ENCODE measurements at places on chromosomes 6 and 20.

GRCh38 chr6:24743944-24744335 lies 25.0 kb upstream of the C6orf62 start:
- no peak for DNase-seq

DNA sequence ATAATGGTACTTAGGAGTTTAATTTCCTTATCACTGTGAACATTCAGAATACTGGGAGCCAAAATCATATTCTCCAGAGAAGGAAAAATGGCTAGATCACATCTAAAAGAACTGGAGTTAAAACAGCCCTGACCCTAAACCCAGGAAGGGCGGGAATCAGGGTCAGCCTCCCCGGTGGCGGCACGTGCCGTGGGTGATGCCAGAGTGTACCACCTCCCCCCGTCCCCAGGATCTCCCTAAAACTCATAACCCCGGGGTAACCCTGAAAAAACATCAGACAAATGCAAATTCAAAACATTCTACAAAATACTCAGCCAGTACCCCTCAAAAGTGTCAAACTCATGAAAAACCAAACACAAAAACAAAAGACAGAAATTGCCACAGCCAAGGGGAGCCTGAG lies 148.3 kb downstream of the DLL1 start:
- DNase-seq = no peak

DNA sequence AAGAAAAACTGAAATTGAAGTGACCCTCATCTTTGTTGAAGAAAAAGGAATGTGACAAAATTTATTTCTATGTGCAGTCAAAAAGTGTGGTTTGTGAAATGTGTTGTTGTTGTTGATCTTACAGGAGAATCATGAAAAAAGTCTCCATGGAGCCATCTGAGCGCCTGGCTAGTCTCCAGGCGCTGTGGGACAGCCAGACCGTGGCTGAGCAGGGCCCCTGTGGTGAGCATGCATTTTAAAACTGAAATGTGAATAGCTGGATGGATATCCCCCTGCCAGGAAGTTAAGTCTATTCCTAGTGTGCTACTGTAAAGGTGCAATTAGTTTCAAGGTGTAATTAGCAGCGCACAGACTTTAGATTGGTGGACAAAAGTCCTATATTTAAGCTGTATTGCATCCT lies 170.6 kb downstream of the CARMIL1 start:
- DNase-seq = no peak

DNA sequence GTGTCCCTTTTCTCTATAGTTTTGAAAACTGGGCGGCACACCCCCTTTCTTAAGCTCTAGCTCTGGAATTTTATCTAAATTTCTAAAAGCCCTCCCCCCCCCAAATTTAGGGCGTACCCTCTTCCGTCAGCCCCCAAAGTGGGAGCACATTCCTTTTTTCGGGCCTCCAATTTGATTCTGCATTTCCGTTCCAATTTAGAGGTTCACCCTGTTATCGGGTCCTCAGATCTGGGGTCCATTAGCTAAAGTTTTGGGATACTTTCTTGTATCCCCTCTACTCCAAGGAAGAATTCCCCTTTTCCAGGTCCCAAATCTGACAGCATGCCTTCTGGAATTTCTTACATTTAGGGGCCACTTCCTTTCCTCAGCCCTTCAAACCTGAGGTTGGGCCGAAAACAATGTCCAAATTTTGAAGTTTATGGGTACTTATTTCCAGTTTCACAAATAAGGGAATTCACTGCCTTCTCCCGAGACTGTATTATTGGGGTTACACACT lies 796 bp downstream of the PHF20 start:
- DNase-seq = no peak

GRCh38 chr6:116248577-116248976 lies 5.3 kb downstream of the TSPYL4 start:
- DNase-seq = no peak

GRCh38 chr6:43705996-43706395 lies 18.4 kb upstream of the MRPS18A start:
- DNase-seq = no peak

DNA sequence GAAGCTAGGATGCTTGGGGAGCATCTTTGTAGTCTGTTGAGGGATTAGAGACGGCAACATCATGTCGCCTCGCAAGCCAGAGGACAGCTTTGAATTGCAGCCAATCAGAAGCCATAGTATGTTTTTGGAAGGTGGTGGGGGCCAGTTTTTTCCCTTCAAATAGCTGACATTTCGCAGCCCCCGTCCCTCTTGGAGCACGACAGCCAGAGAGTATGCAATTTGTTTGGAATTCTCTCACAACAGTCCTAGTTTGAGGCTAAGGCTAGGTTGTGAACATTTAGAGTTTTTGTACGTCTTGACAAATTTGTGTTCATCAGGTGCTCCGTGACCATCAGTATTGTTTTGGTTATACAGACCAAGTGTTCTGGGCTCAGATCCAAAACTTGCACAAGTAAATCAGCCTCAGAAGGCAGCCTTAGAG lies 83.3 kb downstream of the PLCB1 start:
- no peak for DNase-seq

DNA sequence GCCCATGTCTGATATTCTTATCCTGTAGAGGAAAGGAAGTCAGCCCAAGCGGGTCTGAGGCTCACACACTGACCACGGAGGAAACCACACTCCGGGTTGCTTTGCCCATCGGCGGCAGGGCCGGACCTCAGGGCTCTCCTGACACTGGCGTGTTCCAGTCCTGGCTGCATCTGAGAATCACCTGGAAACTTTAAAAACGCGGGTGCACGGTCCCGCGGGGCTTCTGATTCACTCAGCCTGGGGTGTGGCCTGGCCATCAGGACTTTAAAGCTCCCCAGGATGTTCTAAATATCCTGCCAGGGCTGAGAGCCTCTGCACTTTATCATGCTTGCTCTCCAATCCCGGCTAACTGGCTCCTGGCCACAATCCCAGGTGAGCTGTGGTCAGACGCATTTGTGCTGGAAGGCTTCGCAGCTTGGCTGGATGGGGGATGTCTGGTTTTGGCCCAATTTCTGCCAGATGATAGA lies 47.7 kb upstream of the DACT2 start:
- DNase-seq = no peak

GRCh38 chr6:99522531-99522930 lies 7.3 kb upstream of the USP45 start:
- DNase-seq = no peak

DNA sequence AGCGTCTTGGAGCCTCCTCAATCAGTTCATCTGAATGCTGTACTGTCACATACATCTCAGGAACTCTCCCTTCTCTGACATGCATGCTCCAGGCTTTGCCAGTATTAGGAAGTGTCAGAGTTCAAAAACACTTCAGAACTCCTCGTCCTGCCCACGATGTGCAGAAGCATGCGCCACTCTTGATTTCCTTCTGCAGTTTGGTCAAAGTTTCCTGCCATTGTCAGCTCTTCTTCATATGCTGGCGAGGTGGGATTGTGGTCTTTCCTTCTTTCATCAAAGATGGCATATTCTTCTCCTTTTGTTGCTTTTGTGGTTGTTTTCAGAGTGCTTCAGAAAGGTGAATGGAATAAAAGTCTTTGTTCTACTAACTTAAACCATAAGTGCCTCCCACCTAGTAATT lies 21.0 kb downstream of the SLC13A3 start:
- DNase-seq = no peak

- DNase-seq = no peak
These were observed 61.1 kb downstream of the SYCP2L start for GRCh38 chr6:10947966-10948365.

GRCh38 chr6:159728531-159728964 lies 1.2 kb downstream of the WTAP start:
- no peak for DNase-seq

DNA sequence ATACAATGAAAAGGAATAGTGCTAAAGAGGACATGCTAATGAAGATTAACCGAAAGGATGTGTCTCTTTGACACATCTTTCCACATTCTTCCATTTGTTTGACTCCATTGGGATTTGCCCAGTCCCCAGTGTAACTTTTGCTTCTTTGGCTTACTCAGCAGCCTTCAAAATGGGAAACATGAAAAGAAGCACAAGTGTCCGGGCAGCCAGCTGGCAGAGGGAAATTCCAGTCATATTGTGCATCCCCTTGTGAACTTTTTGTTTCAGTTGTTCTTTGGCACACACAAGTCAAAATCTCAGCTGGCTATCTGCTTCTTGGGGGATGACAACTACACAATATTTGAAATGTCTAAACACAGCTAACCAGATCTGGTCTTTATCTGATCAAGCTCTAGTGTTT lies 157.4 kb downstream of the OGFRL1 start:
- no peak for DNase-seq

- no peak for DNase-seq
These were observed 409.3 kb upstream of the RUNX2 start for GRCh38 chr6:44918671-44919296.

DNA sequence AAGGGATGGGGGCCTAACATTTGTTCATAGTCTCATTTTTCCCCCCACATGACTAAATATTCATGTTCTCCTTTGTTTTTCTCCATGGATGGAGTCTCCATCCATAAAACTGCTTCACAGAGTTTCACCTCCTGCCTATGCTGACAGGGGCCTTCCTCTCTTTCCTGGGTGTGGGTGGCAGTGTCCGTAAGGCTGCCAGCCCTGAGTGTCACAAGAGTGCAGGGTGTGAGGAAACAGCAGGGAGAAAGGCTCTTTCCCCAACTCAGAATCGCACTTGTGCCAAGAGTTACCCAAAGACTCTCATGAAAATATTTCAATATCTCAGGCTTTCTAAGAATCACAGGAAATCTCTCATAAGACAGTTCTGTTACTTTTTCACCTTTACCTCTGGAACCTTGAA lies 346.2 kb upstream of the MMS22L start:
- no peak for DNase-seq

GRCh38 chr20:46946796-46947195 lies 52.2 kb downstream of the EYA2 start:
- no peak for DNase-seq

DNA sequence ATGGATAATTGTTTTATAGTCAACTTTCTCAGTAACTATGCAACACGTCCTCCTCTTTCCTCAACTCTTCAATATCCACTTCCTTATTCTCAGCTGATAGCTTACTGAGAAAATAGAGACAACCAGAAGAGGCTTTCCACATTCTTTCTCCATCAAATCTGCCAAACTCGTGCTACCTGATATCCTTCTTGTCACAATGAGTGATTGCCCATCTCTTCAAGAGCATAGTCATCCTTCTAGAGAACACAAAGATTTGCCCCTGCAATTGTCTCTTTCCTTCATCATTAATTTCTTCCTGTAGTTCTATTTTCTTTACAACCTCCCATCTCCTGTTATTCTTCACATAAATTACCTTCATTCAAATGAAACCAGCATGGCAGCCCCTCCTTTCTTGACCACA lies 75.9 kb upstream of the RGS17 start:
- no peak for DNase-seq

DNA sequence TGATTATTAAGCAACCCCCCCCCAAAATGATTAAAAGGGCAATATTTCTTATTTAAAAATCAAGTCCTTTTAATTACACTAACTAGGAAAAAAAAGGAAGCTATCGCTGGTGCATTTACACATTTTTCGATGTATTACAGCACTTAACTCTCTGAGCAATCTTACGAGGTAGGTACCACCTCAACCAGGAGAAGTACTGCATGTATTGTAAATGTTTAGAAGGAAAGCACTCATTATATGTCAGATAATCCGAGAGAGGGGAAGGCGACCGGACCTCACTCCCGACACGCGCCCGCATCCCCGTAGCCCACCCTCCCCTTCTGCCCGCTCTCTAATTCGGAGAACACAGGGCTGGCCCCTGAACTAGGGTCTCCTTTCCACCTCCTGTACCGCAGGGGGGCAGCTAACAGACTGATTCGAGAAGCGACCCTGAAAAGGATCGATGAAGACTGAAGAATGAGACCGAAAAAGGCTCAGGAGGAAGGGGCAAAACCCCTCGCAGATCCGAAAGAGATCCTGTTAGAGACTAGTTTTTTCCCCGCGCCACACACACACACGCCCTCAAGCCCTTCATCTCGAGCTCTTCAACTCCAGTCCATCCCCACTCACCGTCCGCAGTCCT lies 337 bp downstream of the ESF1 start:
- no peak for DNase-seq

DNA sequence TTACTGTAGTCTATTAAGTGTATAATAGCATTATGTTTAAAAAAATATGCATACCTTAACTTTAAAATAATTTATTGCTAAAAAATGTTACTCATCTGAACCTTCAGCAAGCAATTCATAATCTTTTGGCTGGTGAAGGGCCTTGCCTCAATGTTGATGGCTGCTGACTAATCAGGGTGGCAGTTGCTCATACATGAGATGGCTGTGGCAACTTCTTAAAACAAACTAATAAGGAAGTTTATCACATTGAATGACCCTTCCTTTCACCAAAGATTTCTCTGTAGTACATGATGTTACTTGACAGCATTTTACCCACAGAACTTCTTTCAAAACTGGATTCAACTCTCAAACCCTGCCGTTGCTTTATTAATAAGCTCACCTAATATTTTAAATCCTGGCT lies 84.0 kb downstream of the TASP1 start:
- no peak for DNase-seq

DNA sequence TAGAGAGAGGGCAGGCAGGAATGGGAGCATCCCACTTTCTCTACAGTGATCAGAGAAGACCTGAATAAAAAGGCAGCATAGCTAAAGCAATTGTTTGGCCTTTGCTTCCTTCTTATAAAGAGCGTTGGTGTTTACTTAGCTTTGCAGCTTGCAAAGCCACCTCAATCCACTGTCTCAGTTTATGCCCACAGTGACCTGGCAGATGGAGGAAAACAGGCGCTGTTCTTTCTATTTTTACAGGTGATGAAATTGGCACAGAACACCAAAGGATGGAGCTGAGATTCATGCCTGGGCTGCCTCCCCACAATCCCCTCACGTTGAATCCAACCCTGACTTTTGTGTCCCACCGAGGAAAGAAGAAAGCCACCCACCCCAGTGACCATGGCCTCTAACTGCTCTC lies 130.5 kb downstream of the TTLL2 start:
- DNase-seq = no peak

- no peak for DNase-seq
These were observed 157.4 kb downstream of the EYA2 start for GRCh38 chr20:47051936-47052526.

DNA sequence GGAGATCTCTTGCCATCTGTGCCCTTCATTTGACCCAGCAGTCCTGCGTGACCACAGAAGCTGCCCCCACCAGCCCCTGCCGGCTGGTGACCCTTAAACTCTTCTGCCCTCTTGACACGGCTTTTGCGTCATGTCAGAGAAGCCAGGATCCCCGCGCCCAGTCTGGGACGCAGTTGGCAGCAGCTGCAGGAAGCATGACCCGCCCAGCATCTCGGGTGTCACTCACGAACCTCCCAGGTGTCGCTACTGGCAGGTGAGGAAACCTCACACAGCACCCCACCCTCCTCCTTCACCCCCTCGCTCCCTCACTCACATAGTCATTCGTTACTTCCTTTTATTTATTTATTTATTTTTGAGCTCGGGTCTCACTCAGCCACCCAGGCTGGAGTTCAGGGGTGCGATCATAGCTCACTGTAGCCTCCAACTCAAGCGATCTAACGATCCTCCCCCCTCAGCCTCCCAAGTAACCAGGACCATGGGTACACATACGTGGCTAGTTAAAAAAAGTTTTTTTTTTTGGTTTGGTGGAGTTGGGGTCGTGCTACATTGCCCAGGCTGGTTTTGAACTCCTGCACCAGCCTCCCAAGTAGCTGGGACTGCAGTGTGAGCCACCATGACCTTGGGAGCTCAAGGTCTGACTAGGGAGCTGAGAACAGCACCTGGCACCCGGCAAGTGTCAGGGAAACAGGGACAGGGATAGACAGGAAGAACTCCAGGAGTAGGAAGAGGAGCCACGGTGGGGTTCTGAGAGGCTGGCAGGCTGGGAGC lies 14.1 kb upstream of the SPDEF start:
- no peak for DNase-seq

- DNase-seq = no peak
These were observed 27.1 kb downstream of the COL12A1 start for GRCh38 chr6:75178757-75179156.

- no peak for DNase-seq
These were observed 2.4 kb downstream of the MARCKS start for GRCh38 chr6:113859349-113860180.
